H1 (cell line): ENCODE measurements at places on chromosomes 2 and 18. TPM values are rescaled to one million over a fixed set of nuclear protein-coding genes. Genes with fewer than 3 reads are reported as not detected.

DNA sequence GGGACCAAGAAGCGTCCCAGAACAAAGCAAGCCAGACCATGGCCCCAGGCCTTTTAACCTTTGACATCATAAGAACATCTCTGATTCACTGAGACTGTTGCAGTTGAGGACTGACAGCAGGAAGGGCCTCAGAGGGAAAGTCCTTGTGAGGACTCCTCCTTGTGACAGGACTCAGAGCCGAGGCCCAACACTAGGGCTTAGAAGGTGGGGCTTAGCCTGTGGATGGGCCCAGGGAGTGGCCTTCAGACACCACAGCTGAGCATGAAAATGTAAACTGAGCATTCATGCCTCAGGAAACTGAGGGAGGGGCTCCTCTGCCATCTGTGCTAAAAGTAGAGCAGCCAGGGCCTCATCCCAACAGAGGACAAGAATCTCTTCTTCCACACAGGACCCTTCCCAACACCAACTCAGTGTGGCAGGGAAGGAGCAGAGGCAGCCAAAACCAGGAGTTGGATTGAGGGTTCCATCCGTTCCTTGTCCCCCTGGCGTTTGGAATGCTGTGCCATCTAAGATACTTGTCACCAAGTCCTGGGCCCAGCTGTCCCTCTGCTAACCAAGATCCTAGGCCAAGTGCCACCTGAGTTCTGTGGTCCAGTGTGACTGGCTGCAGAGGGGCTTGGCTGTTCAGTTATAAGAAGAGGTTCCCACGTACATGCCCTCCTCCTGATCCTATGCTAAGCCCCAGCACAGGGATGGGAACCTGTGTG, 37.5 kb upstream of the CAB39 start:
- DNase-seq, result no peak

- no peak for DNase-seq
Measured at GRCh38 chr18:3693410-3693809, 243.4 kb downstream of the TGIF1 start.

MROH2A gene
- not detected in 2 replicates for total RNA-seq

CACNB4 gene
- total RNA-seq, result 4.0 and 4.1 TPM in 2 replicates

KLHL30 gene
- 0.08 TPM in 1 of 2 replicates, not detected in the other for total RNA-seq

GRCh38 chr2:24050041-24050979, 769 bp downstream of the FKBP1B start:
- DNase-seq, result peak; percentile 76

DNA sequence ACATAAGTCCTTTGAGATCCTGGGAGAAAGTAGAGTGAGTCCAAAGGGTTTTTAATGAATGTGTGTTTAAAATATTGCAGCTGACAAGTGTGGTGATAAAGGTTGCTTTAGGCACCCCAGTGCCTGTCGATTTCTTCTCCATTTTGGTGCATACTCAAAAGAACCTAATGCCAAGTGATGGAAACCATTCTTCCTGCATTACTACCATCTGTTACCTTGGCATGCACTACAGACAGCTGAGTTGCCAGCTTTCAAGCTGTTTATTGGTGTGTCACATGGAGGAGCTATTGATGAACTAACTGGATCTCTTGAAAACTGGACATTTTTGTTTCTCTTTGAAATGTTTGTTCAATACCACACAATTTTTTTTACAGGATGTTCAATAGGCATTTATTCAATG, 350.0 kb downstream of the AKAIN1 start:
- no peak for DNase-seq

- DNase-seq, result no peak
Measured at GRCh38 chr2:127398239-127398590, 10.4 kb upstream of the MAP3K2 start.

GRCh38 chr2:127768775-127769479, 42.0 kb downstream of the WDR33 start:
- DNase-seq, result no peak

- DNase-seq, result peak; percentile 37
Measured at GRCh38 chr2:239321596-239322415, 79.0 kb downstream of the HDAC4 start.

DNA sequence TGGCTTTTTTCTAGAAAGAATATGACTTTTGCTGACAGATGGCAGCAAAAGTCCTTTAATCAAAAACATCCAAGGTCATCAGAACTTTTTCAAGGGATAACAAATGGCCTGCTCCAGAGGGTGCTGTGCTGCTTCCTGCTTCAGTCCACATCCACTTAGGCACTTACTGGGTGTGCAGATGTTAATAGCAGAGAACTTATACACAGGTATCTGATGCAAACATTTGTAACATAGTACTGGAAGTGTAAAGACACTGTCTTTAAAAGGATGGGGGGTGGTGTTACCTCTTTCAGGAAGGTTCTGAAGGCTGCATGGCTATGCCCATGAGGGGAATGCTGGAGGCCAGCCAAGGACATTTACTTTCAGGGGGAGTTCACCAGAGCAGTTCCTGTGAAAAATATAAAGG, 5.5 kb downstream of the HOXD8 start:
- DNase-seq, result no peak

TRIM43B gene
- not detected in 2 replicates for total RNA-seq

DNA sequence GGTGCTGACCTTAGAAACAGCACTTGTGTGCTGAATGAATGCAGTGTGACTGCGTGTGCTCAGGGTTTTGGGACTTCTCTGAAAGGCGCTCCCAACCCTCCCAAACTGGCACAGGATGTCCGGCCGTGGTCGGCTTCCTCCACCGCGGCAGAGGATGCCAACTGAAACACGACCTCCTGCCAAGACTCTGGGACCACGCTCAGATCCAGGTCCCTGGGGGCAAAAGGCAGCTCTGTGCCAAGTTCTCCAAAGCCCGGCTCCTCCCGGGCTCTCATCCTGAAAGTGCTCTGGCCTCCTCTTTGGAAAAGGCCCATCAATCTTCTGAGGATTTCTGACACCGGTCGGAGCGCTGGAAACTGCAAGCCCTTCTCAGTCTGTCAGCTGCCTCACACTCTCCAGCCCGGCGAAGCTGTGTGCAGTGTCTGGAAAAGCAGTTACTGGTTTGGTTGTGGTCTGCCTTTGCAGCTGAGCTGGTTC, 32.3 kb upstream of the ZBTB7C start:
- DNase-seq, result no peak

GRCh38 chr18:54926593-54927325, 32.5 kb downstream of the CCDC68 start:
- no peak for DNase-seq

GRCh38 chr2:149389506-149390167, 59.2 kb downstream of the LYPD6 start:
- DNase-seq, result no peak

GRCh38 chr2:19568809-19569208, 210.4 kb upstream of the OSR1 start:
- DNase-seq, result no peak

- no peak for DNase-seq
Measured at GRCh38 chr18:35322486-35323458, 21.4 kb downstream of the ZNF24 start.

DNA sequence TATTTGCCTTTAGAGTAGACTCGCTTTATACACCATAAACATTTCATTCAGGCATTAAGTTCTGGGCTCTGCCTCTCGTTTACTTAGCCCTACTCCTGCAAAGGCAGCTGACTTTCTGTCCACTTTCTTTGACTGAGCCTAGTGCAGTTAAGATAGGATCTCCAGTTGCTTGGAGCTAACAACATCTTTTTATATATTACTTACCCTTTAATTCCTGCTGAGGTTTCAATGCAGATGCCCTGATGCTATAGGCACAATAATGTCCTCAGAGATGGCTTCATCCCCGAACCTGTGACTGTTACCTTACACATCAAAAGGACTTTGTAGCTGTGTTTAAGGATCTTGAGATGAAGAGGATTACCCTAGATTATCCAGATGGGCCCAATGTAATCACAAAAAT, 505.8 kb upstream of the TNP1 start:
- no peak for DNase-seq

DNA sequence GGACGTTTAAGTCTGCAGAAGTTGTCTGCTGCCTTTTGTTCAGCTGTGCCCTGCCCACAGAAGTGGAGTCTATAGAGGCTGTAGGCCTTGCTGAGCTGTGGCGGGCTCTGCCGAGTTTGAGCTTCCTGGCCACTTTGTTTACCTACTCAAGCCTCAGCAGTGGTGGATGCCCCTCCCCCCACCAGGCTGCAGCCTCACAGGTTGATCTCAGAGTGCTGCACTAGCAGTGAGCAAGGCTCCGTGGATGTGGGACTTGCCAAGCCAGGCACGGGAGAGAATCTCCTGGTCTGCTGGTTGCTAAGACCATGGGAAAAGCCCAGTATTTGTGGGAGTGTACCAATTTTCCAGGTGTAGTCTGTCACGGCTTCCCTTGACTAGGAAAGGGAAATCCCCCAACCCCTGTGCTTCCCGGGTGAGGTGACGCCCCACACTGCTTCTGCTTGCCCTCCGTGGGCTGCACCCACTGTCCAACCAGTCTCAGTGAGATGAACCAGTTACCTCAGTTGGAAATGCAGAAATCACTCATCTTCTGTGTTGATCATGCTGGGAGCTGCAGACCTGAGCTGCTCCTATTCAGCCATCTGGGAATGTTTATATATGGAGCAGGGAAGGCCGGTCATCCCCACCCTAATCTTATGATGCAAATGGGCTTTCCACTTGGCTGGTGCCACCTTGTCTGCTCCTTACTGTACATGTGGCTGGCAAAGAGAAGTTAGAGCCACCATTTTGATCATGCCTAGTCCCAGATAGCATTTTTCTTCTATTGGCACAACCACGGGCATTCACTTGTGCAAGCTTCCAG, 156.9 kb upstream of the ITGA6 start:
- DNase-seq, result no peak

TMEM247 gene
- total RNA-seq, result not detected in 2 replicates

PTPN4 gene
- 105 and 107 TPM in 2 replicates for total RNA-seq

GAREM1 gene
- total RNA-seq, result 9.2 and 9.6 TPM in 2 replicates

WNT10A gene
- not detected in 2 replicates for total RNA-seq

GRCh38 chr2:23926290-23926749, 603 bp downstream of the ATAD2B start:
- DNase-seq, result no peak

- no peak for DNase-seq
Measured at GRCh38 chr18:75757951-75758350, 330.4 kb upstream of the SMIM21 start.

- DNase-seq, result no peak
Measured at GRCh38 chr2:145038041-145038525, 518.2 kb upstream of the ZEB2 start.

- no peak for DNase-seq
Measured at GRCh38 chr2:165408186-165408585, 61.3 kb upstream of the CSRNP3 start.

DNA sequence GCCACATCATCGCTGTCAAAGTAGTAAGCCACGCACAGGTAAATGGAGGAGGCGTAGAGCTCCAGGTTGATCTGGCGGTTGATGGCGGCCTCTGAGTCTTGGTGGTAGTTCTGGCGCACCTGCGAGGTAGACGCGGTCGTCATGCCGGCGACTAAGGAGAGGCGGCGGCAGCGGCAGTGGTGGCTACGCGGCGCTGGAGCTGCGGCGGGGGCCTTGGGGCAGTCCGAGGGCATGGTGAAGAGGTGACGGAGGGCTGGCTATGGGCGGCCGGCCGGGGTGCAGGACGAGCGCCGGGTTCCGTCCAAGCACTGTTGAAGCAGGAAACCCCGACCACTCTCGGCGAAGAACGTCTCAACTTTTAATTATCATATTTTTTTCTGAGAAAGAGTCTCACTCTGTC, 12.7 kb upstream of the ZNF513 start:
- DNase-seq, result no peak

CGREF1 gene
- 3.4 and 3.5 TPM in 2 replicates for total RNA-seq

IRS1 gene
- total RNA-seq, result 24.9 and 26.9 TPM in 2 replicates

DNA sequence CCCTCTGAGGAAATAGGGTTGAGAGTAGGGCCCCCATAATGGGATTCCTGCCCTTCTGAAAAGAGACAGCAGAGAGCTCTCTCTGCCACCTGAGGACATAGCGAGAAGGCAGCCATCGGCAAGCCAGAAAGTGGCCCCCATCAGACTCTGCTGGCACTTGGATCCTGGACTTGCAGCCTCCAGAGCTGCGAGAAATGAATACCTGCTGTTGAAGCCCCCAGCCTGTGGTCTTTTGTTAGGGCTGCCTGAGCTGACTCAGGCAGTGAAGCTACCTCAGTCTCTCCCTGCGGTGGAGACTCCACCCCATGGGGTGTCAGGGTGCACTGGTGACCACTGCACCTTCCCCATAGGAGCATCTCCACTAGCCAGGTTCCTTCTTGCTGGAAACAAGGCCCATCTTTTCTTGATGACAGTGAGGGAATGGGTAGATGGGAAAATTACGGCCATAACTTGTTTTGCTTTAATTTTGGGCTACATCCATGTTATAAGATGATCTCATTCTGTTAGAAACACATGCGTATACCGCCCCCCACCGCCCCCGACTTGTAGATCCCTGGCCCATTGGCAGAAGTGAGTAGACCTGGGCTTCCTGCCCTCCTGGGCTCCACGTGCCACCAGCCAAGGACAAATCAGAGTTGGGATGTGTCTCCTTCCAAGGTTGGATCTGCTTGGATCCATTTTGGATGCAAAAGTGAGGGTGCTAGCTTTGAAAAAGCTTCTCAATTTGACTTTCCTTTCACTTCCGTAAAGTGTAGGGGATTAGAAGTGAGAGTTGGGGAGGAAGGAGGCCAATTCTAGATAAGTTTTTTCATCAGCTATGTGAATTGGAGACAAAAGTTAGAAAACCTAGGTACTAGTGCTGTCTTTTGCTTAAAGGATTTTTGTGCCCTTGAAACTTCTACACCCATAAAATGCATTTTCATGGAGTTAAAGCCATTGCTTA, 42.9 kb downstream of the NCK2 start:
- no peak for DNase-seq

- DNase-seq, result no peak
Measured at GRCh38 chr2:115908731-115909130, 1466.3 kb downstream of the DPP10 start.

VAMP5 gene
- 4.7 and 5.2 TPM in 2 replicates for total RNA-seq

DNA sequence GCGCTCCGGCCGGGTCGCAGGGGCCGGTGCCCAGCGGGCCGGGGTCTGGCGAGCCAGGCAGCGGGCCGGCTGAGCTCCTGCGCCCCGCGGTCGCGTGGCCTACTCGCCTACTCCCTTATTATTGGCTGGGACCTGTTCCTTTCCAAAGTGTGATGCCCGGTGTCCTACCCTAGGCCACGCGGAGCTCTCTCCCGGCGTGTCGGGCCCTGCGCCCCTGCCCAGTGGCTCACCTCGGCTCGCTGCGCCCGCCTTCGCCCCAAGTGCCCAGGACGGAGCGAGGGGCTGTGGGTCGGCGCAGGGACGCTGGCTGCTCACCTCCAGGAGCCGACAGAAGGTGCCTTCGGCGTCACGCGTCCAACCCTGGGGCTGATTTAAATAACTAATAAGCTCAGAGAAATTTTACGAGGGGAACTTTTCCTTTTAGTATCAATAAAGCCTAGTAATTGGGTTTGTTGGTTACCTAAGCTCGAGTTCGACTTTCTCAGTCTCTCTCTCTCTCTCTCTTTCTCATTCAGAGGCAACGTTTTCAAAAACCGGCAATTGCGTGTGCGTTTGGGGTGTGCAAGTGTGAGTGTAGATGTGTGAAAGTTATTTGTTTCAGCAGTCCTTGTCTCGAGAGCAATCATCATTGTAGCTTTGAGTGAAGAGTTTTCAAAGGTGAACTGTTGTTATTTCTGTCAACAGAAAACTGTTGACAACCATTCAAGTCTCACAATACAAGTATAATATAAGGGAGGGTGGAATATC, 7.0 kb upstream of the SATB2 start:
- DNase-seq, result no peak
